Omental fat pad (tissue), 4 donors: ENCODE measurements at places on chromosomes 6 and 20. TPM values are rescaled to one million over a fixed set of nuclear protein-coding genes. Genes with fewer than 3 reads are reported as not detected.

The PLCB4 gene
- 18.4 TPM for total RNA-seq

The ZNF165 gene
- 1.4 TPM for total RNA-seq

The IL17A gene
- not detected for total RNA-seq

The PPP1R3D gene
- total RNA-seq, result 3.7 TPM

The NR2E1 gene
- not detected for total RNA-seq

The LRFN2 gene
- not detected for total RNA-seq

The PKIB gene
- 1.1 TPM for total RNA-seq

The TENT5A gene
- 15.1 TPM for total RNA-seq

The L3MBTL3 gene
- 6.9 TPM for total RNA-seq

The NKAIN4 gene
- not detected for total RNA-seq

The E2F1 gene
- total RNA-seq, result 1.2 TPM

The RIPOR3 gene
- total RNA-seq, result 16.3 TPM

The TFAP2C gene
- 2.8 TPM for total RNA-seq

The PRICKLE4 gene
- total RNA-seq, result 8.9 TPM

The PNISR gene
- total RNA-seq, result 186 TPM

The AKAP12 gene
- total RNA-seq, result 488 TPM

The ADTRP gene
- total RNA-seq, result 2.4 TPM

The MYO6 gene
- total RNA-seq, result 31.1 TPM

The RAB44 gene
- total RNA-seq, result 0.48 TPM

The LY6G6C gene
- total RNA-seq, result not detected

The ADGRF5 gene
- total RNA-seq, result 324 TPM
